ENCODE measurements at places on chromosomes 5 and 9.

- no peak for DNase-seq
These were observed 37.4 kb downstream of the GLT6D1 start for GRCh38 chr9:135601988-135602387.

DNA sequence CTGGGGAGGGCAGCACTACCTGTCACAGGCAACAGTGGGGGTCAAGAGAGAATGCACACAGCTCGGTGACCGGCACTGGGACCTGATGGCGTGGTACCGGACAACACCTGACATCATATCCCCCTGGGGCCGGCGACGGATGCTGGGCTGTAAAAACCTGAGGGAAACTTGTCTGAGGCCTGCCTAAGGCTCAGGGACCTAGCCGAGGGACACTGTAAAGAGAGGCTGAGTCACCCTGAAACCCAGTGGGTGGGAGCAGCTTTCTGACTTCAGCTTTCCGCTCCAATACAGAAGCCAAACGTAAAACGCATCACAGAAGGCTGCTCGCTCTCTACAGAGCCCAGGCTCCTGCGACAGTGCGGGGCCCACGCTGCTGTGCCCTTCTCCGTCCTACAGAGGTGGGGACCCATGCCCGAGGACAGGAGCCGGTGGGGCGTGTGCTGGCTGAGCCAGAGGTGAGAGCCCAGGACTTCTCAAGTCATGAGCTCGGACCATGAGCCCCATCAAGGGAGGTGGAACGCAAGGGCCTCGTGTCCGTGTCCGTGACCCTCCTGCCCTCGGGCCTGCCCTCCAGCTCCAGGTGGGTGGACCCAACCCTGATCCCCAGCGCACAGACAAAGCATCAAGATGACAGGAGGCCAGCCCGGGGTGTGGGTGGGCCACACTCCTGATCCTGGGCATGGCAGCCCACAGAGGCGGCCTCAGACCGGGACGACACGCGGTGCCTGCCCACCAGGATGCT, 5.3 kb downstream of the RALGDS start:
- no peak for DNase-seq

DNA sequence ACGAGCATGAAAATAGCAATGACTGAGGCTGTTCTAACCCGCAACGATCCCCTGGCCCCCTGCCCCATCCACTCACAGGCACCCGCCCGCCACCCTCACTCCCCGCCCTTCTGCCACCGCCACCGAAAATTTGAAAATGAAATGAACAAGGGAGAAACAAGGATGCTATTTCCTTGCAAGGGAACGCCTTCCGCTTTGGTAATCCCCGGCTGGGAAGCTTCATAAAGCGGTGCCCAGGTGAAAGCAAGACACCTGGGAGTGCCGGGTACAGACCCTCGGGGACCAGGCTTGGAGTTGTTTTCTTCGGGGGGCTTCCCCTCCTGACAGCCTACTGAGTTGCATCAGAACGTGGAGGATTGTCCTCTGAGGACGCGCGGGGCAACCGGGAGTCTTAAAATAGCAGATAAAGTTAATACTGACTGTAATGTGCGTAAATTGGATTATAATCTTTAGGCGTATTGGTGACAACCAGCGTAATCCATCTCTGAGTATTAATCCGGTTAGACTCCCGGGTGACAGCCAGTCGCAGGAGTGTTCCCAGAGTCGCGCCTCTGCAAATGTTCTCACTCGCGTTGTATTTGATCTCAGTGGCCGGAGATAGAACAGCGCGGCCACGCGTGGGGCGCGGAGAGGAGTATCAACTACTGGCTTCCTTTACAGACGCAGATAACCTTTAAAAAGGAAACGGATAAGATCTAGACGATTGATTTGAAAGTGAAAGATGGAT, 885 bp upstream of the MLLT3 start:
- DNase-seq: no peak

DNA sequence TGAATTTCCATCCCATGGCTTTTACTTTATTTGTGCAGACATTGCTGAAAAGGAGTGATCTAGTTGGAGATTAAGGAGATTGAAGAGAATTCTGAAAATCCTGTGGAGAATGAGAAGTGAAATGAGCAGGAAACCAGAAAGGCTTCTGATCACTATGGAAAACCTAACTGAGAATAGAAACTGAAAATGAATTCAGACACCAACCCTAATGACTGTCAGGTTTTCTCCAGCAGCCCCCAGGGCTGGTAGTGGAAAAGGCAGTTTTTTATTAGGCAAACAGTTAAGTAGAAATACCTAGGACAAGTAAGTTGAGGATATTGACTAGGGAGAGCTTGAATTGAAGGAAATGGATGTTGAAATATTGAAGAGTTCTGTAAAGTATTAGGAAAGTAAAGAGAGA, 14.7 kb upstream of the ARRDC3 start:
- DNase-seq: no peak

- DNase-seq: no peak
These were observed 74.6 kb downstream of the FEM1C start for GRCh38 chr5:115469904-115470516.

DNA sequence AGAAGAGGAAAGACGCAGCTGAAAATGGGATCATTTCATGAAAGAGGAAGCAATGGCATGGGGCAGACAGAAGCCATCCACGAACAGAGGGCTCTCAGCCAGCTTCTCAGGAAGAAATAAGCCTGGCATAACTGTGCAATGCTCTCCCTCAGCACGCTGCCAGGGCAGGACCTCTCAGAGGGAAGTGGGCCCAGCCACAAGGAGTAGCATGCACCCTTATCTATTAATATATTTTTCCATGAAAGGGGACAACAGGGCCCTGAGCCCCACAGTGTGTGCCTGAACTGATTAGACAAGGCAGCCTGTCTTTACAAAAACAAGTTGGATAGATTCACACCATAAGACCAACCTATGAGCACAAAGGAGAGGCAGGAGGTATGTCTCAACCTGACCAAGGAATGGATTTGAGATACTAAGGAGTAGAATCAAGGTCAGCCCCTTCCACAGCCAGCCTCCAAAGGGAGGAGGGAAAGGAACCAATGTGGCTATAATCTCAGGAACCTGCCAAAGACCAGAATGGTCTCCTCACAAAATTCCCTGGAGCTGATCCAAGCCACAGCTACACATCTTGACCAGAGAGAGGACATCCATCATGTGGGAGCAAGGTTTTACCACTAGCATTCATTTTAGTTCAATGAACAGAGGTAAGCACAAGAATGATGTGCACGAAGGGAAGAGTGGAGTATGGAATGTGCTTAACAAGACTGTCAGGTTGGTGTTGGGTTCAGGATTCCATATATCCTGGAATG, 154.8 kb downstream of the SIL1 start:
- no peak for DNase-seq

GRCh38 chr9:73667749-73668148, 516.1 kb downstream of the ANXA1 start:
- no peak for DNase-seq

GRCh38 chr5:176397736-176398420, 9.3 kb downstream of the HIGD2A start:
- DNase-seq: no peak

DNA sequence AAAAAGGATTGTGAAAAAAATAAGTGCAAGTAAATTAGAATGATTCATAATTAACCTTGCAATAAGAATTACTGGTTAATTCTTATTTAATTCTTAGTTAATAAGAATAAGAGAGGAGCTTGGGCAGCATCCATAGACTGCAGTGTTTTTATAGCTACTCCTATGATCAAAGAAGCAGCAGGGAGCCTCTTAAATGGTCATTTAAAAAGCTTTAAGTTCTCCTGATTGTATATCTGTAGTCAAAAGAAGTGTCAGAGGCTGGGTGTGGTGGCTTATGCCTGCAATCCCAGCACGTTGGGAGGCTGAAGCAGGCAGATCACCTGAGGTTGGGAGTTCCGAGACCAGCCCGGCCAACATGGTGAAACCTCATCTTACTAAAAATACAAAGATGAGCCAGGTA, 14.4 kb downstream of the ACER2 start:
- DNase-seq: no peak

- DNase-seq: no peak
These were observed 22.7 kb upstream of the CDKN2B start for GRCh38 chr9:22031655-22032411.

DNA sequence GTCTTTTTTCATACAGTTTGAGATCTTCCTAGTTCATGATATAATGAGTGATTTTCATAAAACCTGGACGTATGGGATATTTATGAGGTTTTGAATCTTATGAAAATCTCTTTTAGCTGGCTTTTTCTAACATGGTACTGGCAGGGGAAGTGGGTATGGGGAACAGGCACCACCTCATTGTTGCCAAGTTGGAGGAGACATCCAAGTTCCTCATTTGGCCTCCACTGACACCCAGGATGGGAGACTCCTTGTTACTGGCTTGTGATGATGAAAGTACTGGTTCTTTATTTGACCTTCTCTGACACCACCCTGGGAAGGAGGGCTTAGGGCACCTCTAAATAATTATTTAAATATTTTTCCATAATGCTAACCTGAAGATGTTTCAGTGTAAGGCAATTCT, 4.0 kb upstream of the TNPO1 start:
- no peak for DNase-seq

DNA sequence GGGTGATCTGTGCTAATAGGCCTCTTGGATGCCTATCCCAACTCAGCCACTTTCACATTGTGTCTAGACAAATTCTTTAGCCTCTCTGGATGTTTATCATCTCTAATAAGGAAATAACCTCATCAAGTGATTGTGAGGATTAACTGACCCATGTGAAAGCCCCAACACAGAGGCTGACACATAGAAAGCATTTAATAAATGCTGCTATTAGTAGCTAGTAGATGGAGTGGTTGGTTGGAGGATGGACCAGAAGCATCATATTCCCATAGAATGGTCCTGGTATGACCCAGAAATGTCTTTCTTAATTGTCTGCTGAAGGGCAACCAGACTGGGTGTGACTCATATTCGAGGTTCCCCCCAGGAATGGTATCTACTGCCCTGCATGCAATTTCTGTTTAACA, 124.4 kb downstream of the PIK3R1 start:
- no peak for DNase-seq
